CD4-positive, alpha-beta T cell treated with Interleukin-10 for 1 hour (primary cell): ENCODE measurements at places on chromosomes 2 and 18.

DNA sequence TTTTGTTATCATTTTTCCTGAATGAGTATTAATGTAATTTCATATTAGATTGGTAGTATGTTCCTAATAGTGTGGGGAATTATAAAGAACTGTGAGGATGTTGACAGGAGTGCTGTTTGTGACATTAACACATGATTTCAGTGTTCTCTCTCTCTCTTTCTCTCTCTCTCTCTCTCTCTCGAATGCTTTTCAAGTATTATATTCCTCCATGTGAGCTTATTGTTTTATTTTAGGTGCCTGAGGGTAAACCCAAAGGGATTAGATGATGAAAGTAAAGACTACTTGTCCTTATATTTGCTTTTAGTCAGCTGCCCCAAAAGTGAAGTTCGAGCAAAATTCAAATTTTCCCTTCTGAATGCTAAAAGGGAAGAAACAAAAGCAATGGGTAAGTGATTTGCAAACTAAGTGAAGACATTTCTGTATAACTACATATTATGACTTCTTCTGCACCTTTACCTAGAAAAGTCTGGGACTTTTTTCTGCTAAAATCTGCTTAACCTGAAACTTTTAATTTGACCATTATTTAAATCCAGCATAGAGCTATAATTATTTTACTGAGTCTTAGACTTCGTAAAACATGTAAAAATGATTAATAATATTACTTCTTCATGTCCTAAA lies 49.2 kb downstream of the SPOPL start:
- DNase-seq = no peak

- DNase-seq = no peak
Measured at GRCh38 chr2:103660947-103661346, 899.1 kb downstream of the TMEM182 start.

DNA sequence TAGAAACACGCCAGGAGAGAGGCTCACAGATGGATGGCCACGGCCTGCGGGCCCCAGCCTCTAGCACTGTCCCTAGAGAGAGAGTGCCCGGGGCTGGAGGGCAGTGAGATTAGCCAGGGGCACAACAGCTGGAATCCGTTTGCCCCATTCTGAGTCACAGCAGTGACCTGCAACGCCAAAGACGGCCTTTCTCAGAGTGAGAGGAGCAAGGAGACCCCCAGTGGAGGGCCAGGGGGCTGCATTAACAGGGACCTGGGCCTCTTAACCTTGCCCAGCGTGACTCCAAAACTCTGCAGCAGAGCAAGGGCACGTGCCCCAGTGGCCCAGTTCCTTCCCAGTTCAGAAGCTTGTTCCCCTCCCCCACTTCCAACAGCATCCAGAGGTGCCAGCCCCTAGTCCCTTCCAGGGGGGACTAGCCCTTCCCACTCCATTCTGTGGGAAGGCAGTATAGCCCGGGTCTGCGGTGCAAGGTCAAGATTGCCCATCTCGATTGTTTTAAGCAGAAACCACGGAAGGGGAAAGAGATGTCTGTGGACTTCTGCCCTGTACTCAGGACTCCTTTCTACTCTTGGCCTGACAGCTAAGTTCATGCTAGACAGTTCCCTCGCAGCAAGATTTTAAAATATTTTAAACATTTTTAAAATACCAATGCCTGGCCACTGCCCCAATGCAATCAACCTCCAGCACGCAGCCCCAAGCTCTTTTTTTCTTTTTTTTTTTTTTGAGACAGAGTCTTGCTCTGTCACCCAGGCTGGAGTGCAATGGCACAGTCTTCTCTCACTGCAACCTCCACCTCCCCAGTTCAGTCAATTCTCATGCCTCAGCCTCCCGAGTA lies 50.9 kb upstream of the BIN1 start:
- no peak for DNase-seq

GRCh38 chr2:10146366-10147005 lies 23.9 kb downstream of the RRM2 start:
- DNase-seq = no peak

DNA sequence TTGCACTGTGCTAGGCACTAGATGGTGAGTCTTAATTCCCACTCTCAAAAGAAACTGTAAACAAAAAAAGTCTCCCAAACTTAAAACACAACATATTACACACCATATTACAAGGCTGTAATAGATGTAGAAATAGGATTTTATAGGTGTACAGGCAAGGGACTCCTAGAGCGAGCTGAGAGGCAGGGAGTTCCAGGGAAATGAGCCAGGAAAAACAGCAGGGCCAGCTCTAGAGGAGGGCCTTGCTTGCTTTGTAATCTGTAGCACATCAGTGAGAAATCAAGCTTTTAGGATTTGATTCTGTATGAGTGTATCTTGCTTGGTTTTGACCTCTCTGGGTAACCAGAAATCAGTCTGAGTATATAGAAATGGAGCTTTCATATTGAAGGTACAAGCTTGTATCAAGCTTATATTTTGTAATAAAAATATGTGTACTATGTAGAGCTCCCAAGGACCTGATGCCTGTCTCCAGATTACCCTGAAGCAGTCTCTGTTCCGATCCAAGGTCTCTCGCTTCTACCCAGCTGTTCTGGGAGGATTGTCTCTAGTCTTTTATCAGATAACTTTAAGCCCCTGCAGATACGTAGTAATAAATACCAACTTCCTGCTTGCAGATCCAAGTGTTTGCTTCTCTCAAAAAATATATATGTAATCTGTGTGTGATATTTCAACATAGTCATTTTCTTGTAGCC lies 73.0 kb downstream of the MYO1B start:
- no peak for DNase-seq

GRCh38 chr2:237540823-237541222 lies 25.6 kb upstream of the PRLH start:
- no peak for DNase-seq

DNA sequence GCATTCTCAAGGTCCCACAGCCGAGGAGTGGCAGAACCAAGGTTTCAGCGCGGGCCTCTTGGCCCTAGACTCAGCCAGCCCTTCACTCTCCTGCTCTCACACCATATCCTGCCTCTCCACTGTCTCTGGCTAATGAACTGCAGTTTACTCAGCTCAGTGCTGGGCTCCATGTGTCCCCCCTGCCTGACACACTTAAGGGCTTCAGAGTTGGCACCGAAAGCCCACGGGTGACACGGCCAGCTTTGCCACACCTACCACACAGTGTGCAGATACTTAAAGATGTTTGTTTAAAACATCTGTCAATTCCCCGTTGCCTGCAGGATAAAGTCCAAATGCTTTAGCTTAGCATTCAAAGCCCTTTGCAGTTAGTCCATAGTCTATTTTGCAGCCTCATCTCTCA lies 241.2 kb downstream of the SEPTIN10 start:
- no peak for DNase-seq

DNA sequence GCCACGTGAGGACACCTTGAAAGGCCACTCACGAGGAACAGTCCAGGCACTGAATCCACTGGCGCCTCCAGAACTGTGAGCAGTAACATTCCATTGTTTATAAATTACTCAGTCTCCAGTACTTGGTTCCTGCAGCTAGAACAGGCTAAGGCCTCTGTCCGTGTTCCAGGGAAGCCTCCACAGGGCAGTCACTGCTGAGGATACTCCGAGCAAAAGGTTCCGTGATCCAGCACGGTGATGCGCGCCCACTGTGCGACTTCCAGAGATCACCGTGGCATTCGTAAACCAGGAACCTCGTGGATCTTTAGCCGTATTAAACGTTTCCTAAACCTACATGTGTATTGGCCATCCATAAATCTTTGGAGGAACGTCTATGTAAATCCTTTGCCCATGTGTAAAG lies 51.5 kb upstream of the SALL3 start:
- DNase-seq = no peak

GRCh38 chr2:198143793-198144192 lies 339.4 kb downstream of the PLCL1 start:
- DNase-seq = no peak
